Stimulated activated CD4-positive, alpha-beta T cell treated with anti-CD3 and anti-CD28 coated beads, Interleukin-4, amount 100 ng/mL, for 48 hours (primary cell): ENCODE measurements at places on chromosomes 7 and 10.

- DNase-seq, result no peak
These were observed 56.6 kb downstream of the CCDC3 start for GRCh38 chr10:12944931-12945330.

- DNase-seq, result no peak
These were observed 29.5 kb upstream of the INHBA start for GRCh38 chr7:41732436-41732785.

- DNase-seq, result no peak
These were observed 47.2 kb upstream of the ZRANB1 start for GRCh38 chr10:124894569-124895215.

GRCh38 chr10:31702005-31702404 is 226.6 kb downstream of the ARHGAP12 start:
- DNase-seq, result no peak

DNA sequence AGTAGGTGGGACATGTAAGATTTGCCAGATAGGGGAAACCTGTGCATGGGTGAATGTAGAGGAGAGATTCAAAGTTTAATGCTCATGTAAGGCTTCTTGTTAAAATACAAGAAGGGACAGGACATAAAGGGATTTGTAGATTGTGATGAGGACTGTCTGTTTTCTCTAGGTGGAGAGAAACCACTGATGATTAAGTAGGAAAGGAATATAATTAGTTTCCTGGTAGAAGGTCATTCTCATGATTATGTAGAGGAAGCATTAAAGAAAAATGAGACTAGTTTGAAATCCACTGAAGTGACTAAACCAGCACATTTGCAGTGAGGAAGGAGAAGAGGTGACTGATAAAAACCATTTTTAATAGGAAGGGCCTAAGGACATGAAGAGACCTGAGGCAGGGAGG is 19.6 kb upstream of the MACC1 start:
- no peak for DNase-seq

DNA sequence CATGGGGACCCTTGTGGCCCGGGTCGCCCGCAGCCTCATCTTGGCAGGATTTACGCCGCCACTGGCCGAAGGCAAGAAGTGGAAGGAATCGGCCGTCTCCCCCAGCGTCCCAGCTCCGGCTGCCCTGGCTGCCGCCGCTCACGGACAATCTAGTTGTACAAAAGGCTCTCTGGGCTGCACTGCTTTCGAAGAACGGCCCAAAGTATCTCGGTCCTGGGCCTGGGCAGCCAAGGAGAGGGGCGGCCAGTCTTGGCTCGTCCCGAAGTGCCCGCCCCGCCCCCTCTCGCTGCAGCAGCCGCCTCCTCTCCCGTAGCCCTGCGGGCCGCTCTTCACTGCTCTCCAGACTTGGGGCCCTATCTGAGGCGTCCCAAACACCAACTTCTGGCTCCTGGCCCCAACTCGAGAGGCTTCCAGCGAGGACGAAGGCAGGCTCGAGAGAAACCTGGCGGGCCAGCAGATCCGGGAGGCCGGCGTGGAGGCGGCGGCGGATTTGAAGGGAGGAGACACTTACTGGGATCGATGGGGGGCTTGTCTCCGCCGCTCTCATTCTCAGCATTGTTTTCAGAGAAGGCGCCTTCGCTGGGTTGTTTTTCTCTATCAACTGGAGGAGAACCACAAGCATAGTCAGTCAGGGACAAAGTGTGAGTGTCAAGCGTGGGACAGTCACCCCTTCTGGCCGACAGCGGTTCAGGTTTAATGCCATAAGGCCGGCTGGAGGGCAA is 809 bp downstream of the HOXA9 start:
- no peak for DNase-seq

DNA sequence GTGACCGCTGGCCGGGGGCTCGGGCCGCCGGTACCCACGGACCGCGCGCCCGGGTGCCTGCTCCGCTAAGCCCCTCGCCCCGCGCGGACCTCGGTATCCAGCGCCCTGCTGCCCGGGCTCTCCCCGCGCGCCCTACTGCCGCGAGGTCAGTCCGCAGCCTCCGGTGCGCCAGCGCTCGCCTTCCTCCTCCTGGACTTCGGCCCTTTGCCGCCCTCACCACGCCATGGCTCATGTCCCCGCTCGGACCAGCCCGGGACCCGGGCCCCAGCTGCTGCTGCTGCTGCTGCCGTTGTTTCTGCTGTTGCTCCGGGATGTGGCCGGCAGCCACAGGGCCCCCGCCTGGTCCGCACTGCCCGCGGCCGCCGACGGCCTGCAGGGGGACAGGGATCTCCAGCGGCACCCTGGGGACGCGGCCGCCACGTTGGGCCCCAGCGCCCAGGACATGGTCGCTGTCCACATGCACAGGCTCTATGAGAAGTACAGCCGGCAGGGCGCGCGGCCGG is 483 bp downstream of the GDF10 start:
- no peak for DNase-seq

DNA sequence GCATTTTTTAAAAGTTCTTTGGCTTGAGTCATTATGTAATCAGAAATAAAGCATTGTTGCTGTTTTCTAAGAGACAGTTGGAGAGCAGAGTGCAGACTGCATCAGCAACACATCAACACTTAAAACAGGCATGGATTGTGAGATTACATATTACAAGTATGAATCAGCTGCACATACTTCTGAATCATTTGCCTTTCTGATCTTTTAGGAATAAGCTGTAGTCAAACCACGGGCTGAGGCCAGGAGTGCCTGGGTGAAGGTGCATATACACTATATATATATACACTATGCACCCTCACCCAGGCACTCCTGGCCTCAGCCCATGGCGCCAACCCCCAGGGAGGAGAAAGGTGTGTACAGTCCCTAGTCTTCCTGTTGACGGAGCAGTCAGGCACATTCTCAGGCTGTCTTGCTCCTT is 52.4 kb upstream of the DLX6 start:
- DNase-seq, result no peak
